Heart left ventricle (tissue), 16 donors: ENCODE measurements at places on chromosomes 2 and 18. TPM values are rescaled to one million over a fixed set of nuclear protein-coding genes. Genes with fewer than 3 reads are reported as not detected.

- no peak overlapping the region for H3K4me3 ChIP-seq
- H3K36me3 ChIP-seq = no peaks in the 10 kb centered on the region
- no peaks in the 10 kb centered on the region for H3K4me1 ChIP-seq
Measured at GRCh38 chr2:34723683-34724082, 1124.6 kb upstream of the FAM98A start.

DNA sequence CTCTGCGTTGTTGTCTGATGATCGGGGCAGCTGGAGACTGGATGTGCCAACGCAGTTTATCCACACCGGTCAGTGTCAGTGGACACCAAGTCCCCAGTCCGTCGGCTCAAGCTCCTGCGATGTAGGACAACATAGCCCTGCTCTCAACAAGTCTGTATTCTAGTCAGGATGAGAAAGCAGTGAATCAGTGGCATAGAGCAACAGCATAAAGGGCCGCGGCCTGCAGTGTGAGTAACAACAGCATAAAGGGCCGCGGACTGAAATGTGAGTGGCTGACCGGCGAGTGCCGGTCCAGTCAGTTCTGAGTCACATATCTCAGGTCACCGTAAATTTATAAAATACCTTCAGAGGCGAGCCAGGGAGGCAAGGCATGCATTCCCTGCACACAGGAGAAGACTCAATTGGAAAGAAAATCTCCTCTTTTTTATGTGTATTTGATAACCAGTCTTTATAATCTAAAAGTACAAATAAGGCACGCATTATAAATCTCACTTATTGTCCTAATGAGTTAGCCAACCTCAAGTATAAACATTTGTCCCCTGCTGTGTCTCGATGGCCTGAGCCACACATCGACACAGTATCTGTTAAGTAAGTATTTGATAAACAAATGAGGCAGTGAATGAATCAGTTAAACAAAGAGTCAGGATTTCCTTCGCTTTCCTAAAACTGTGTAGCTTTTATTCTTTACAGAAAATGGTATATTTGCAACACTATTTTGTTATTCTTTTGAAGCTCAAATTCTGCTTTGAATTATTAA lies 33.8 kb upstream of the NFATC1 start:
- no peaks in the 10 kb centered on the region for H3K4me1 ChIP-seq
- H3K27ac ChIP-seq = no peak overlapping the region
- H3K27me3 ChIP-seq = no peaks in the 10 kb centered on the region
- no peak overlapping the region for H3K4me3 ChIP-seq
- no peaks in the 10 kb centered on the region for H3K36me3 ChIP-seq
- DNase-seq = peak; percentile 47

KCNJ3 gene
- 0.77 TPM for total RNA-seq

DNA sequence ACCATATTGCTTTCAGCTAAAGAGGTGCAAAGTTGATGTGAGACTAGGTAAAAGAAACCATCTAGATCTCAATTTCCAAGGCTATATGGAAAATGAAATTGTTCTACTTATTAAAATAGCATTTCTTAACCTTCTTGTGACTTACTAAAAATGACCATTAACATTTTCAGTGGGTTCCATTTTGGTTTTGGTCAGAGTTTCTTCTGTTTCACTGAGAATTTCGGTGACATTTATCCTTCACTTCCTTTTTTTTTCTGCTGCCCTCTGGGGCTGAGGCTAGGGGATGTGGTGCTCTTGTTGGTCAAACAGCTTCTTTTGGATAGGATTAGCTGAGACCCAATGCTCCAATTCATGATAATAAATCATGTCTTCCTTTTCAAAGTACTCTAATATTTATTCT lies 44.3 kb upstream of the REL start:
- DNase-seq = no peak
- no peaks in the 10 kb centered on the region for H3K27me3 ChIP-seq
- H3K4me3 ChIP-seq = no peak overlapping the region
- H3K36me3 ChIP-seq = no peaks in the 10 kb centered on the region
- no peaks in the 10 kb centered on the region for H3K4me1 ChIP-seq
- no peak overlapping the region for H3K27ac ChIP-seq
